ENCODE measurements at places on chromosomes 16 and 17.

DNA sequence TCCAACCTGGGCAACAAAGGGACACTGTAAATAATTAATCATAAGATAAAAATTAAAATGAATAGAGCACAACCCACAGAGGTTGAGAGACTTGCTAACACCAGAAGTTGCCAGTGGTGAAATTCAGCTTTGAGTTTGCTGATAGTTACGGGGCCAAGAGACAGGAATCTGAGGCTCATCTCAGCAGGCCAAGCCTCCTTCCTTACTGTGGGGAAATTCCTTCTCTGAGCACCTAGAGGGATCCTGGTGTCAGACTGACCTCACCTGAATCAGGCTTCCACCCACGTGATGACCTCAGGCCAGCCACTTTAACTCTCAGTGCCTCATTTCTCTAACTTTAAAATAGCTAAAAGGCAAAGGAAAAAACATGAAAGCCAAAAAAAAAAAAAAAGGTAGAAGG, 4.7 kb downstream of the ABAT start:
- no peak for DNase-seq

DNA sequence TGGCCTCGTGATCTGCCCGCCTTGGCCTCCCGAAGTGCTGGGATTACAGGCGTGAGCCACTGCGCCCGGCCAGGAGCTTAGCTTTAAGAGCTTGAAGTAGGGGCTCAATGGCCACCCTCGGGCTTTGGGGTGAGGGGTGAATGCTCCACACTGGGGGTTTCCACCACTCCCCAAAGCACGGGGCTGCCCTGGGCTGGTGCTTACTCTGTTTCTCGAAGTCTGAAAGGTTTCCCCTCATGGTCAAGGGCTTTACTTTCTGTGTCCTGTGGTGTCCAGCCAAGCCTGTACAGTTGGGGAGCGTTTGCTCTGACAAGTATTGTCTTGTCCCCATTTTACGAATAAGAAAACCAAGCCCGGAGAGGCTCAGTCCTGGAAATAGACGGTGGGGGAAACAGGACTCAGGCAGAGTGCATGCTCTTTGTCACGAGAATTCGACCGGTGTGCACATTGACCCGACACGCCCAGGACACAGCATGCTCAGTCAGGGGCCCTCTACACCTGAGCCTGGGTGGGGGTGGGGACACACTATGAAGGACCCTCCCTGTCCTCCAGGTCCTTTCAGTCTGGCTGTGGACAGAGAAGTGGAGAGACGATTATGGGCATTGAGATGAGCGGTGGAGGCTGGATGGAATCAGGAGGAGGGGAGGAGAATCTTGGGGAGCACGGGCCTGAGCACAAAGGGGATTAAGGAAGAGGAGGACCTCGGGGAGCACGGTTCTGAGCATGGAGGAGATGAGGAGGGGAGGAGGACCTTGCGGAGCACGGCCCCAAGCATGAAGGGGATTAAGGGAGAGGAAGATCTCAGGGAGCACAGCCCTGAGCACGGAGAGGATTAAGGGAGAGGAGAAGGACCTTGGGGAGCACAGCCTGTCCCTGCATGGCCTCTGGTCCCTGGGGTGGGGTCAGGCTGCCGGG, 7.5 kb downstream of the CD7 start:
- DNase-seq: no peak

DNA sequence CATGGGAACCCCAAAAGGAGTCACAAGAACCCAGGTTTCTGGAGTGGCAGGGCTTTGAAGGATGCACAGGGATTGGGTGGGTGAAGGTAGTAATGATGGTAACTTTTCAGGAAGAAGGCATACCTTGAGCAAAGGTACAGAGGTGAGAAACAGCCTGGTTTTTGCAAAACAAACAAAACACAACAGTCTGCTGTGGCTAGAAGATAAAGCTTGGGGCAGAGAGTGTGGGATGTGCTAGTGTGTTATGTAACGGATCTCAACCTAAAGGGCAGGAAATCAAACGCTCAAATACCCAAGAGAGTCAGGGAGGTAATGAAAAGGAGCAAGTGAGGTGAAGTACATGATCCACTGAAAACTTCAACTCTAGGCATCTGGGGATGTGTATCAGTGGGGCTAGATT, 4.6 kb downstream of the PTGES3L start:
- DNase-seq: no peak

- no peak for DNase-seq
Observed at GRCh38 chr17:57585341-57586195, 159.5 kb downstream of the CCDC182 start.

DNA sequence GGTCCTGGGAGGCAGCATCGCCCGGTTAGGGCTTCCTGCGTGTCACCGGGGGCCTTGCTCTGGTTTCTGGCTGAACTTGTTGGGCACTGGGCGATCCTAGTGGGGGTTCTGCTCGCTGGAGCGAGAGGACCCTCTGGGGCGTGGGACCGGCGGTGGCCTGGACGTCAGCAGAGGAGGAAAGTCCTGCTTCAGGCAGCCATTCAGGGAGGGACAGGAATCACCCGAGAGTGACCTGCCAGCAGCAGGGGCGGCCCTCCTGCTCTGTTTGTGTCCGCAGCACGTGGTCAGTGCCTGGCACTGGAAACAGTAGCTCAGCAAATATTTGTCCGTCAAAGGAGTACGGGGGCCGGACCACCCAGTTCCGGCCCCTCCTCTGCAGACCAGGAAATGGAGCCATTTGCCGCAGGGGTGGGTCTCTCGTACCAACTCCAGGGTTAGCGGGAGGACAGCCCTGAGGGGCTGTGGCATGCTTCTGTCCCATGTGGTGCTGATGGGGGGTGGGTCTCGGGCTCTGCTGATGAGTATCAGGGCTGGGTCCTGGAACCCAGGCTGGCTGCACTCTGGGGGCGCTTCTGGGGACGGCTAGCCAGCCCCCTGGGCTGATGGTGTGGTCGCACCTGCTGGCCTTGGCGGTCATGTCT, 48.3 kb downstream of the BAIAP2 start:
- DNase-seq: no peak

GRCh38 chr17:61487161-61487988, 35.2 kb downstream of the TBX4 start:
- DNase-seq: no peak

GRCh38 chr16:75218256-75219076, at the start of gene CTRB1:
Gene CTRB1 (plus strand): TSS chr16:75218988. CDS start chr16:75219008, 20 bp downstream.
- DNase-seq: no peak

DNA sequence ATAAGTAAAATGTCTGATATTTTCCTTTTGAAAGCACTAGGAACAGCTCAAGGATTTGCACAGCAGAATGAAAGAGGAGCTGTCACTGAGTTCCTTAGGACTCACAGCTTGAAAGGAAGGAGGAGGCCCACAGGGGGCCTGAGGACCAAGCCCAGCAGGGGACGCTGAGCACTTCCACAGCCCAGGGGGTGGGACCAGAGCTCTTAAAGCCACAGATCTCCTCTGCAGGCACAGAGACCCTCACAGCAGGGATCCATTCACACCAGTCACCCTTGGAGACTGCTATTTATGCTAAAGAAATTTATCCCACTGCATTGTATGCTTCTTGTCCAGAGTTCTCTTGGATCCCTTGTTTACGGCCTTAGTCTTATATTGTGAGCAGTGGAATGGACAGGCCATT, 253.3 kb downstream of the STX8 start:
- no peak for DNase-seq

DNA sequence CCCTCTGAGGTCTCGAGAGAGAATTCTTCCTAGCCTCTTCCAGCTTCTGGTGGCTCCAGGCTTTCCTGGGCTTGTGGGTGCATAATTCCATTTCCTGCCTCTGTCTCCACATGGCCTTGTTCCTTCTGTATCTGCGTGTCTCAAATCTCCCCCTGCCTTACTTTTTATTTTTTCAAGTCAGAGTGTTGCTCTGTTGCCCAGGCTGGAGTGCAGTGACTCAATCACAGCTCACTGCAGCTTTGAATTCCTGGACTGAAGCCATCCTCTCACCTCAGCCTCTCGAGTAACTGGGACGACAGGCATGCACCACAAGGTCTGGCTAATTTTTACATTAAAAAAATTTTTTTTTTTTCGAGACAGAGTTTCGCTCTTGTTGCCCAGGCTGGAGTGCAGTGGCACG, 120.6 kb downstream of the SHISA9 start:
- DNase-seq: no peak

- DNase-seq: no peak
Observed at GRCh38 chr17:7956228-7956965, 24.4 kb downstream of the CNTROB start.

DNA sequence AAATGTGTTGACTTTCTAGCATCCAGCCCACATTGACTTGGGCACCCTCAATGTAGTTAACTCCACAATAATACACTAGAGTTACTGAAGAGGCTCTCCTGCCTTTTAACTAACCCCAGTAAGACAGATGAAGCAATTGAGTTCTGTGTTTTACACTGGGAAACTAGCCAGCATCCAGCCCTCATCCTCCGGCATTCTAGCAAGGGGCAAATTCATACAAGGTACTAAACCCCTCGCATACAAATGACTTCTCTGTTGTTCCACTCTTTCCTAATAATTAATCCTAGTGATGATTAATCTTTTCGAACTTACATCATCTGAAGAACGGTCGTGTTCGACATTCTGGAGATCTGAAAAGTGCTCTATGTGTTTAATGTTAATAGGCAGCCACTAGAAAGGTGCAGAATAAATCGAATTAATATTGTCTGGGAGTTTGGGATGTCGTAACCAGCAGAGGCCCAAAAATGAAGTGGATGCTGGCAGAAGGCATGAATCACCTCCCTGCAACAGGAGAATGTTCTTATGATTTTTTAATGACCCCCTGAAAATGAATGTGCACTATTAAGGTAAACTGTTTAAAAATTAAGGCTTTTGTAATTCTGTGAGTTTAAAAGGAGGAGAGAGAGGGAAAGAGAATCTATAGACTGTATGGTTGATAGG, 249.4 kb downstream of the SNX29 start:
- DNase-seq: no peak

- DNase-seq: no peak
Observed at GRCh38 chr17:45092911-45093430, 31.9 kb downstream of the NMT1 start.

DNA sequence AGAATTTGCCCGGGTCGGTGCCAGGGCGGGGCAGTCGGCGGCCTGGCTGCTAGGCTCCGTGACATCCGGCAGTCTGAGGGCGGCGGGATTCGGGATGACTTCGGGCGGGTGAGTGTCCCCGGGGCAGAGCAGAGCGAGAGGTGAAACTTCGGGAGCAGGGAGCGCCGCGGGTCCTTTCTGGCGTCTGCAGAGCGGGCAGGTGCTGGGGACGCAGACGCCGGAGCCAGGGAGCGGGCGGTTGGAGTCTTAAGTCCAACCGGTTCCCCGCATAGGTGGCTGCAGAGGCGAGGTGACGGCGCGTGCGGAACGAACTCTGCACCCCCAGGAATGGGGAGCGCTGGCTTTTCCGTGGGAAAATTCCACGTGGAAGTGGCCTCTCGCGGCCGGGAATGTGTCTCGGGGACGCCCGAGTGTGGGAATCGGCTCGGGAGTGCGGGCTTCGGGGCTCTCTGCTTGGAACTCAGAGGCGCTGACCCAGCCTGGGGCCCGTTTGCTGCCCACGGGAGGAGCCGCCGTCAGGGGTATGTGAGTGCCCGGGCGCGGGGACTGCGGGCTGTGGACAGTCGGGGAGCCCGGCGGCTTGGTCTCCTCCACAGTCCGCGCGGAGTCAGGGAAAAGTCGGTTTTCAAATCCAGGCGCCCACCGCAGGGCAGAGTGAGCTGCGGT, at the start of gene B4GALNT2:
Gene B4GALNT2 (plus strand): TSS at position 71 of the 666 bp plus-strand sequence. CDS start 24 bp downstream, at position 95.
- DNase-seq: peak; percentile 3

DNA sequence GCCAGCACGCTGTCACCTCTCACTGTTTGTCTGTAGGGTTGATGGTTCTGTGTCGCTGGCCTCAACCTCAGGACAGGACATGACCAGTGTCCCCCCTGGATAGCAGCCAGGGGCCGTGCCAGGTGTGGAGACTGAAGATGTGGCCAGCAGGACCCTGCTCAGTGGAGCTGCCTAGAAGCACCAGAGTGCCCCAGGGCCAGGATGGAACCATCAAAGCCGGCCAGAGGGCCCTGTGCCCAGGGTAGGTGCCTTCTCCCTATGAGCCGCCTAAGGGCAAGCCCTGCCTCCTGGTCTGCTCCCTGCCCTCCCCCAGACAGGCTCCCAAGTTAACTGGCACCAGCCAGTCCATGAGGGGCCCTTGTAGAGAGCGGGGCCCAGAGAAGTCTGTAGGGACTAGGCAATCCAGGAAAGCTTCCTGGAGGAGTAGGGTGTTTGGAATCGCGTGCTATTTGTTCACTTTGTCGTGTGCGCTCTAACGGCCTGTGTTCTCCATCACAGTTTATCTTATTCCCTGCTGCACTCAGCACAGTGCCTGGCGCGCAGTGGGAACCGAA, 546 bp upstream of the NDUFB10 start:
- no peak for DNase-seq

DNA sequence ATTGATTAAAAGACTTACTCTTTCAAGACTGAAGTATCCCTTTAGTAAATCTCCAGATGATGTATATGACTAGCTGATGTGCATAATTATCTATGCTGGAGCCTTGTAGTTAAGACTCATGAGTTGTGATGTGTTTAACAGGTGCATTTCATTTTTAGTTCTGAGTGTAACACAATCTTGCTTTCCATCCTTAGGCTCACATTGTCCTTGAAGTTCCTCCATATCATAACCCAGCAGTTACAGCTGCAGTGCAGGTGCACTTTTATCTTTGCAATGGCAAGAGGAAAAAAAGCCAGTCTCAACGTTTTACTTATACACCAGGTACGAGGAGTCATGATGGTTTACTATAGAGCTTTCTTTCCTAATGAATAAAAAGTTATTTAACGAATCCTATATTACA, 52.9 kb downstream of the ESRP2 start:
- no peak for DNase-seq

DNA sequence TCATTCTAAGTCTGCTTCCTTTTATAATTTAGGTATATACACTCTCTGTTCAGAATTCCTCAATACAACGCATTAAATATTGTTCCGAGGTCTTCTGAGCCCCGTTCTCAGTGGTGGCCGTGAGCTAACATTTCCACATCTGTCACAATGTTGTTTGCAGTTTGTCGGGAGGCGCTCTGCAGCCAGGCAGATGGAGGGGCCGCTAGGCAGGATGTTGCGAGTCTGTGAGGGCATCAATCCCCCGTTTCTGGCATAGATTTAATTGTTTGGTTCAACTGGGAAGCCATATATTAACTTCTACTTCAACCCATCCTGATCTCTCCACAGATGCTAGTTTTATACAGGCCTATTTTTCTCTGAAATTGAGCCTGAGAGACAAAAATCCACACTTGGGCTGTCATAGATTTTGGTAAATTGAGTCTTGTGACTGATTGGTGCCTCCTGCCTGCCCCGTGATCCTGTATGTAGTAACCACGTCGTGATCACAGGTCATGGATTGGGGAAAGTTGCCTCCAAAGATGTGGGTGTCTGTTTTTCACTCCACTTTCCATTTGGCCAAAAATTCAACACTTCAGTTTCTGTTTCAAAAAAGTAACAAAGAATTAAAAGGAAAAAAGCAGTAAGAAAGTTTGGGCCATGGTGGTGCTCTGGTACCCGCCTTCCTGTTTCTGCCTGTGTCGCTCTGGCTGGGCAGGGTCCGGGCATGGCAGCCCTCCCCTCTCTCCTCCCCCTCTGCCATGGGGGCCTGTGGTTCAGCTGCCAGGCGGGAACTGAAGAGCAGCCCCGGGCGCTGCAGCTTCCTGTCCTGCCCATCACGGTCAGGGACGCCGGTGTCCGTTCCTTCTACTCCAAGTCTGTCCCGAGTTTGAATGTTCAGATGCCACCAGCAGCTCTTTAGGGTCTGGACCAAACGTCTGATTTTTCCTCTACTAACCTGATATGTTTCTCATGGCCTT, 41.5 kb downstream of the RPTOR start:
- no peak for DNase-seq

Measured in activated CD4-positive, alpha-beta T cell treated with anti-CD3 and anti-CD28 coated beads for 4 hours (primary cell).